Vagina (tissue), 2 donors: ENCODE measurements at places on chromosomes 3 and 15.

- DNase-seq: no peak
These were observed 45.8 kb upstream of the PPP4R2 start for GRCh38 chr3:72950801-72951200.

- no peak for DNase-seq
These were observed 20.3 kb upstream of the NRROS start for GRCh38 chr3:196619223-196619622.

DNA sequence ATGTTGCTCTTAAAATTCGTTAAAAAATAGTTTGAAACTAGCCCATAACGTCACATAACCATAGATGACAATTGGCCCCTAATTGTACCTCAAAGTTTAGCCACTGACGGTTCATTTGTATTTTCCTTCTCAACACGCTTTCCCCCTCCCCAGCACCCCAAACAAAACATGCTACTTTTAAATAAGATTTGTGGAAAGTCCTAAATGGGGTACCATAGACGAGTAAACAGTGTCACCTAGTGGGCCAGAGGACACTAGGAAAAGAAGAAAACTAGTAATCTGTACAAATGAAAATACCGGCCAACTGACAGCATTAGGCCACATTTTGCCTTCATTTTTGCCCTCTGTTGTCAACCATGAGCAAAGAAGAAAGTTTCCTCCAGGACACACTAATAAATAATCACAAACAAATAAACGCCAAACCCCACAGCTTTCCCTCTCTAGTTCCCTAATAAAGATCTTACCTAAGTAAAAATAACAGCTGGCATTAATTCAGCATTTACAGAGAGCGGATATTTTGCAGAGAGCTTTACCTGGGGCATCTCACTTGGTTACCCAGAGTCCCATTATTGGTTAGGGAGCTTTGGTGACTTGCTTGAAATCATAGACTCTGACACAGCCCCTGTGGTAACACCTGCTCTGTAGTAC, 175.1 kb upstream of the ATP11B start:
- DNase-seq: no peak

DNA sequence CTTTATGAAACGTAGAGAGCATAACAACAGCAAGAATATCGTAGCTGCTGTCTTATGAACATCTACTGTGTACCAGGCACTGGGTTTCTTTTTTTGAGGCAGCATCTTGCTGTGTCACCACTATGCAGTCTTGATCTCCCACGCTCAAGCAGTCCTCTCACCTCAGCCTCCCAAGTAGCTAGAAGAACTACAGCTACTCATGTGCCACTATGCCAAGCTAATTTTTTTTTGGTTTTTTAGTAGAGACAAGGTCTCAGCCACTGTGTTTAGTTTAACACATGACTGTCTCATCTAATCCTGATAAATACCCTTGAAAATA, 129.9 kb downstream of the VGLL4 start:
- no peak for DNase-seq

DNA sequence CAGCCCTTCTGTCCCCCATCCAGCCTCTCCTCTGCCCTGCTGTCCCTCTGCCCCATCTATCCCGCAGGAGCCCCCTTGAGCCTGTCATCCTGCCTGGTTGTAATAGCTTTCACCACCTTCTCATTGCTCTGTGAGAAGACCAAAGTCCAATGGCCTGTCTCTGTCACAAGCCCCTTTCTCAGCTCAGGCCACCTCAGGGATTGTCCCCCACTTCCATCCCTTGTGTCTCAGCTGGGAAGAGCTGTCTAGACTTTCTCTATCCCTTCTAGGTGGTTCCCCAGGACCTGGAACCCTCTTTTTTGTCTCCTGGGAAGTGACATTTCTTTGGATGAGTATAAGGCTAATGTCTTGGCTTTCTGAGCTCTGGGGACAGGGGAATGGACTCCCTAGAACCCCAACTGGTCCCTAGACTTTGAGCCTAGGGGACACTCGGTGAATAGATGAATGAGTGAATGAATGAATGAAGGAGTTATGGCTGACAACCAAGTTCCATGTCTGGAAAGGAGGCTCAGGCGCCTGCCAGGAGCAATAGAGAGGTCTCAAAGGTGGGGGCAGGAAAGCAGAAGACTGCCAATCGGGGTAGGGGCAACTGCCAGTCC, 849 bp upstream of the PRKCD start:
- no peak for DNase-seq

DNA sequence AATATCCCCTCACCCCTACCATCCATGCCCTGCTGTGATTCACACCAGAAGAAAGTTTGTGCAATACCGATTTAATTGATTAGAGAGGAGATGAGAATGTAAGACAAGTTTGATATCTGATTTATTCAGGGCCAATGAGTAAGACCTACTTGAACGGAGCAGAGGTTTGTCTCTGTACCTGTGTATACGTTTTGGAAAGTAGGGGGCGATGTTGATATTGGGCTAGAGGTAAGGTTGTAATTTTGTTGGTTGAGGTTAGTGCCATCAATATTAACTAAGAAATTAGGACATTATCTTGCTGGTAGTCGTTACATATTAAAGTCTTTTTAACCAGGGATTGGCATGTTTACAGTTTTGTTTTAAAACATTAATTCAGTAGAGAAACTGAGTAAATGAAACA, 20.5 kb downstream of the EAF2 start:
- DNase-seq: no peak

GRCh38 chr15:58551764-58552504, 120.1 kb downstream of the LIPC start:
- peak; percentile 67 for DNase-seq

DNA sequence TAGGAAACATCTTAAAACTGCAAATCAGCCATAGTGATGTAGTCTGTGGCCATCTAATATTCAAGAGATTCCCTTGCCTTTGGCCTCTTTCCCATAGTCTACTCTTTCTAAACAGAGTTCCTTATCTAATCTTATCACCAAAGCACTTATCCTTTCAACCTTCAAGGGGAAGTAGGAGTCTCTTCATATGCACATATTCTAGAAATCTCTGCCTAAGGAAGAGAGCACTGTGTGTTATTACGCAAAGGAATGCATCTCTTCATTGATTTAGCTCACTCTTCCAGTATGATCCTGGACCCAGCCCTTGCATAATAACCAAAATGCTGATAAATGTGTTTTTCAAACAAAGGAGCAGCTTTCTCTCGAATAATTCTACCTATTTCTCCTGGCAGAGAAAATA, 253.7 kb upstream of the TPRG1 start:
- DNase-seq: no peak

GRCh38 chr3:48552111-48552951, 4.3 kb downstream of the PFKFB4 start:
- DNase-seq: no peak

DNA sequence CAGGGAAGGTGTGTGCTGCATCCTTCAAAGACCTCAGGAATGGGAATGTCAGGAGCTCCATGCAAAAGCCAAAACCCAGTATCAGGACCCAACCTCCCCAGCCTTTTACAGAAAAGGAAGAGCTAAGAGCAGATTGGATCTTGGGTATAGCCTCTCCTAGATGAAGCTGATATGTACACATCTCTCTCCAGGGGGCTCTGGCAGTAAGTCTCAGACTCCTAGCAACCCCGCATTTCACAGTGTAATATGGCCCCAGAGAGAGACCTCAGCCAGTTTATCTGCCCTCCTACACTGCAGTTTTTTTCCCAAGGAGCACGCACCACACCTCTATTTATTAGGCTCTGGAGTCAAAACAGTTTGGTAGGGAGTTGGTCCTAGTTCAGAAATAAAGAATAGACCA, 88.2 kb downstream of the RBPMS2 start:
- no peak for DNase-seq

DNA sequence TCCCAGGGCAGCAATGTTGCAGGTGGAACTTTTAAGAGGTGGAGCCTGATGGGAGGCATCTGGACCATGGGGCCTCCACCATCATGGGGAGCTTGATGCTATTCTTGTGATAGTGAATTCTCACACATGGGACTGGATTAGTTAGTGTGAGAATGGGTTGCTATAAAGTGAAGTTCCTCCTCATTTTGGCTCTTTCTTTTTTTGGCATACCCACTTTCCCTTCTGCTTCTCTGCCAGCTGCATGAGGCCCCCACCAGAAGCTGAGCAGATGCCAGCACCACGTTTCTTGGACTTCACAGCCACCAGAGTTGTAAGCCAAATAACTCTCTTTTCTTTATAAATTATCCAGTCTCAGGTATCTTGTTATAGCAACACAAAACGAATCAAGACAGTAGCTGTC, 101.0 kb downstream of the PEX5L start:
- no peak for DNase-seq

DNA sequence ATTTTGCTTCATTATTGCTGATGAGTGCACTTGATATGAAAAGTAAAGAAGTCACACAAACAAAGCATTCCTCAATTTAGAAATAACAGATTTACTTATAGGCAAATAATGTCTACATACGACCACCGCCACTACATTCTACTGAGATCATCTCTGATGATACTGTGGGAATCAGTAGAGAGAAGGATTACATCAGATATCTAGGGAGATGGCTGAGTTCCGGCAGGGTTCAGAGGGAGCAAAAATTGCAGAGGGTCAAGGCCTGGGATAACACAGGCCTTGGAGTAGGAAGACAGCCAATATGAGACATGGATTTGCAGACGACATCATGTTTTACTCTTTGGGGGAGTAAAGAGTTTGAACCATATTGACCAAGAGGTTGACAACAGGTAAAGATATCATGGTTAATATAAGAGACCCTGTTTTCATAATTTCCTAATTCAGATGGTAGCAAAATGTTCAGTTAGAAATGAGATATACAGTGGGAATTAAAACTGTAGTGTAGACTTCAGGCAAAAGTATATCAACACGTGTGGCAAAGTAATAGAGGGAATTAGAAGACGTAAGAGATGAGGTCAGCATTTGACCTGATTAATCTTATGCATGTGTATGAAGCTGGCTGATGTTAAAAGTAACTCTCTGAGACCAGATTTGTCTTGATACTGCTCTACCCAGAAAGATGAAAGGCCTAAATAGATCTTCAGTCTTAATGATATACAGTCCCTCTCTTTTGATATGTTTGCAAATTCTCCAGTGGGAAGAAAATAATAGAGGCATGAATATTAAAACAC, 15.6 kb downstream of the LSAMP start:
- no peak for DNase-seq

DNA sequence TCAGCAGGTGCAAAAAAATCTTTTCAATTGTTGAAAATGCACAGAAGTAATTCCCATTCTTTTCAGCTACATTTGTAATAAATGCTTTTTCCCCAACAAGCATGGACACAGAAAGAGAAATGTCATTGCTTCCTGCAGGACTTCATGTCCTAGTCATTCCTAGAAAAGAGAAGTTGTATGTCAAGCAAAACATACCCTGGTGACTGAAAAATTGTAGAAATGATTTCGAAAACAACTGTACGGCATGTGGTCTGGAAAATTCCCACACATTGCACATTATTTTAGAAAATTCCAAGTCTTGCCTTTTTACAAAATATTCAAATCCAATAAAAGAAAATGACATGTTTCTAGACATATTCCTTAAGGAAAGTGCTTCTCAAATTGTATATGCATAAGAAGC, 50.4 kb upstream of the ALCAM start:
- DNase-seq: no peak
